ENCODE measurements at places on chromosomes 16 and 17.

GRCh38 chr17:18224387-18225120 is 881 bp upstream of the LLGL1 start:
- no peak for DNase-seq

GRCh38 chr17:78678222-78678557 is 101.0 kb upstream of the DNAH17 start:
- no peak for DNase-seq

GRCh38 chr17:38572669-38573365 is 32.9 kb downstream of the SRCIN1 start:
- DNase-seq = no peak

GRCh38 chr17:49454050-49454449 is 39.4 kb upstream of the PHB1 start:
- no peak for DNase-seq

DNA sequence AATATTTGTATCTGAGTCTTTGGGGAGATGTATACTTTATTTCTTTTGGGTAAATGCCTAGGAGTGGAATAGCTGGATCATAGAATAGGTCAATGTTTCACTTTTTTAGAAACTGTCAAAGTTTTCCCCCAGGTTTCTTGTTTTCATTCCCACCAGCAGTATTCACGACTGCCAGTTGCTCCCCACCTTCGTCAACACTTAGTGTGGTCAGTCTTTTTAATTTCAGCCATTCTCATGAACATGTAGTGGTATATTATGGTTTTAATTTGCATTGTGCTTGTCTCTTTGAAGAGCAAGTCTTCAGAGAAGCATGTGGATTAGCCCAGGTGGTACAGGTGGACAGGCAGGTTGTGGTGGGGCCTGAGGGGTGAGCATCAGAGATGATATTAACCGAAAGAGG is 53.8 kb downstream of the TEKT5 start:
- no peak for DNase-seq
